ENCODE measurements at places on chromosomes 6 and 20.
A peak's percentile ranks its signal among the peaks of the same experiment; 100 is the strongest.

- DNase-seq = peak; percentile 84
These were observed 9.9 kb upstream of the RFPL4B start for GRCh38 chr6:112337209-112337638.

GRCh38 chr20:45649312-45649863, 18.3 kb upstream of the WFDC9 start:
- DNase-seq = no peak

GRCh38 chr6:89580997-89581666, 57.4 kb downstream of the LYRM2 start:
- DNase-seq = no peak

GRCh38 chr6:159117563-159117962, 51.6 kb upstream of the FNDC1 start:
- DNase-seq = no peak

DNA sequence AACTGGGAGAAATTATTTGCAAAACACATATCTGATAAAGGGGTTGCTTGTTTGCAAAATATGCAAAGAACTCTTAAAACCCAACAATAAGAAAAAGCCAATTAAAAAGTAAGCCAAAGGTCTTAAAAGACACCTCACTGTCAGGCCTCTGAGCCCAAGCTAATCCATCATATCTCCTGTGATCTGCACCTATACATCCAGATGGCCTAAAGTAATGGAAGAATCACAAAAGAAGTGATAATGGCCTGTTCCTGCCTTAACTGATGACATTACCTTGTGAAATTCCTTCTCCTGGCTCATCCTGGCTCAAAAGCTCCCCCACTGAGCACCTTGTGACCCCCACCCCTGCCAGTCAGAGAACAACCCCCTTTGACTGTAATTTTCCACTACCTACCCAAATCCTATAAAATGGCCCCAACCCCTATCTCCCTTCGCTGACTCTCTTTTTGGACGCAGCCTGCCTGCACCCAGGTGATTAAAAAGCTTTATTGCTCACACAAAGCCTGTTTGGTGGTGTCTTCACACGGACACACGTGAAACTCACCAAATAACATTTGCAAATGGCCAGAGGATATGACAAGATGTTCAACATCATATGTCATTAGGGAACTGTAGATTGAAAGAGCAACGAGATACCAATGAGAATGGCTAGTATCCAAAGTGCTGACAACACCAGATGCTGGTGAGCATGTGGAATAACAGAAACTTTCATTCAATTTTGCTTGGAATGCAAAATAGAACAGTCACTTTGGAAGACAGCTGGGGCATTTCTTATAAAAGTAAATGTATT, 565.0 kb upstream of the ADGRB3 start:
- no peak for DNase-seq

- DNase-seq = peak; percentile 28
These were observed 22.0 kb upstream of the PRDM1 start for GRCh38 chr6:106064142-106064541.

DNA sequence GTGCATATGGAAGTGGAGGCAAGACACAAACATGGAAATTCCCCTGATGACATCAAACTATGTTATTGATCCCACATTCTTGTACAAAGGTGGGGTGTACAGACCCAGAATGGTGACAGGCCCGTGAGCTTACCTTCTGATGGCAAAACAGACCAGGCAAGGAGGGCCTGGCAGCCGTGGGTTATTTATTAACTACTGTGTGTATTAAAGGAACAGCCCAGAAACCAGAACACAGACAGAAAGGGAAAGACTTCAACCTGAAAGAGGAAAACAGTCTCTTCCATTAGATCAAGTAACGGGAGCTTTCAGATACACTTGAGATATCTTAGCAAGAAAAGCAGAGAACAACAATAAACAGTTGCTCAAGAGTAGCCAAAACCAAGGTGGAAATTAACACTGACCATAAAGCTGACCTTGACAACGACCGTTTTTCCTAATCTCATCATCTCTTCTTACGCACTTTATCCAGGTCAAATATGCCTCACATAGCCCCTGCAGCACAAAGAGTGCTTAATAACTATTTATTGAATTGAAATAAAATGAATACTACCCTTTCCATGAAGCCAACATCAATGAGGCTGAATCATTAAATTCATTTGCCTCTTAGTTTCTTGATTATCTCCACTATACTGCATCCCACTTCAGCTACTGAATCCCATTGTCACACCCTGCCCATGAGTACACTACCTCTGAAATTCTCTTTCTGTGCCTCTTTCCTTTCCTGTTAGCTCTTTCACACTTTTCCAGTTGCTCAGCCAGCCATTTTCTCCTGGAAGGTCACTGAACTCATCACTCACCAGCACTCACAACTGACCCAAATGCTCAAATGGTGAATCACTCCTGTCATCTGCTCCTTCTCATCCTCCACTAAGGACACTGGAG, 67.4 kb downstream of the MOXD1 start:
- DNase-seq = peak; percentile 96

DNA sequence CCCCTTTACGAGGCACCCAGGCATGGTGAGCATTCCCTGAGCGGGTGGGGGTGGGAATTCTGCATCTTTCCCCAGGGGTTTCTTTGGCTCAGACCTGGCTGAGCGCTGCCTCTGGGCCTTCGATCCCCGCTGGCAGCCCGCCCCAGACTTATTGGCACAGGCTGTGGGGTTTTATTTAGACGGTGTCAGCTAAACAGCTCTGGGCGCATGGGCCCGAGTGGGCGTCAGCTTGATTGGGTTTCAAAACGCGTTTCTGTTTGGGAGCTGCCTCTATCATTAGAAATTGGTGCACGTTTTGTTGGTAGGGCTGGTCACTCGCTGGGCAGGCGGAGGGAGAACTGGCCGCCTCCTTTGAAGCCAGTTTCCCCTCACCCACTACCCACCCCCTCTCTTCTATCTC, 21.0 kb downstream of the PMEPA1 start:
- no peak for DNase-seq

GRCh38 chr20:61593516-61593915, 341.5 kb downstream of the CDH4 start:
- DNase-seq = no peak

DNA sequence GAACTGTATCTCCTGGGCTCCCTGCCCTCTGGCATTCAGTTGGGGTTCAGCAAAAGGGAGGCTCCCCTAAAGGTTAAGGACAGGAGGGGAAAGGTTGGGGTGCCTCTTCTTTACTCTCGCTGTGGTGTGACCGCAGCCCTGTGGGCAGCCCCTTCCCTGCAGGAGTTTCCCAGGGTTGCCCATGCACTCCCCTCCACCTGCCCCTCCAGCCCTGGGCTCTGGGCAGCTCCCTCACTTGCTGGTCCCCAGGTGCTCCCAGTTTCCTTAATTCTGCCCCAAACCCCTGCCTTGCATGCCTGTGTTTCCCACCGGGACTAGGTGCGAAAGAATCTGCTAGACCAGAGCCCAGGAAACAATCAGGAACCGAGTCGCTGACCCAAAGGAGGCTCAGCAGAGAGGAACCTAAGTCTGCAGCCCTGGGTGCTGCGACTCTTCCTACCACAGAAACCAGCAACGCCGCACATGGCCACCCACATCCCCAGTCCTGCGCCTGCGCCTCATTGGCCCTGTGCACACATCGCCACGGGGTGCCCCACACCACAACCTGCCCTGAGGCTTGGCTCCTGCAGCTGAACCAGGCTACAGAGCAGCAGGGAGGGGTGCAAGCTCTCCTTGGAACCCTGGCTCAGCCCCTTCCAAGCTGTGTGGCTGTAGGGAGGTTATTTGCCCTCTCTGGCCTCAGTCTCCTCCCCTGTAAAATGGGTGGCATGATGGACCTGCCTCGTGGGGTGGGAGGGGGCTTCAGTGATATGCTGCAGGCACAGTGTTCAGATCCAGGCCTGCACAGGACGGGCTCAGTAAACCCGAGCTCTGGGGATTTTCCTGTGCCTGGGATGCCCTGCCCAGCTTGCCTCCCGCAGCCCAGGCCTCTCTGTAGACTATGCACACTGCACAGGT, 487.6 kb downstream of the PREX1 start:
- DNase-seq = no peak

GRCh38 chr6:52647199-52647598, 23.7 kb upstream of the TMEM14A start:
- DNase-seq = peak; percentile 41

DNA sequence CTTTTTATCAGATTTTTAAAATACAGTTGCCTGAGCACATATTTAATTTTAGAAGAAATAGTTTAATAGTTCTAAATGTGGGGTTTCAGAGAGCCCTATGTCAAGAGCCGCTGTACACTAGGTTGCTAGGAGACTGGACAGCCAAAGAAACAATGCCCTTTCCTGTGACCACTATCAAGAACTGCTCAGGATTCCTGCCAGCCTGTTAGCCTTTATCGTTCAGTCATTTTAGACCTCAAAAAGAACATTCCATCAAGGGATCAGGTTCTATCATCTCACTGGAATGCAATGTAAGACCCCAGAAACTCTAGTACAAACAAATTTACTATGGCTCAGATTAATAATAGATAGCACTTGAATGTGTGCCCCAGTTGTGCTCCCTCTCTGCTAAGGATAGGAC, 181.2 kb upstream of the CCN2 start:
- DNase-seq = peak; percentile 86
